ENCODE measurements at places on chromosomes 6 and 20. TPM values are rescaled to one million over a fixed set of nuclear protein-coding genes. Genes with fewer than 3 reads are reported as not detected.
A peak's percentile ranks its signal among the peaks of the same experiment; 100 is the strongest.

The VSX1 gene
- 0.41 TPM for total RNA-seq

The MAS1 gene
- total RNA-seq: not detected

GRCh38 chr20:16279320-16279719 lies 293.9 kb downstream of the KIF16B start:
- no peak for DNase-seq

DNA sequence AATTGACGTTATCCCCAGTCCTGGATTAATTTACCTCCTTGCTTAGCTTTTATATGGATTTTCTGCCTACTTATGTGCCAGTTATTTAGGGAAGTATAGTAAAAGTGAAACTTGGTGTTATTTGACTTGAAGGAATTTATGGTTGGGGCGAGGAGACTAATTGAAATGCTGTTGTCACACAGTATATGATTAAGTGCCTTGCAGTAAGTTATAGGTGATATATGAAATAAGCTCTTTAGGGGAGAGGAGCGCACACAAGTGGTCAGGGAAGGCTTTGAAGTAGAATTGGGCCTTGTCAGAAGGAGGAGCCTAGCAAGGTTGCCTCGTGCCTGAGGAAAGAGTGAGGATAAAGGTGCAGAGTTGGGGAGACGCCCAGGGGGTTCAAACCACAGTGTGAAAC lies 20.5 kb downstream of the NCOA7 start:
- no peak for DNase-seq

GRCh38 chr6:118776607-118777549 lies 117.1 kb upstream of the ASF1A start:
- DNase-seq: peak; percentile 66

DNA sequence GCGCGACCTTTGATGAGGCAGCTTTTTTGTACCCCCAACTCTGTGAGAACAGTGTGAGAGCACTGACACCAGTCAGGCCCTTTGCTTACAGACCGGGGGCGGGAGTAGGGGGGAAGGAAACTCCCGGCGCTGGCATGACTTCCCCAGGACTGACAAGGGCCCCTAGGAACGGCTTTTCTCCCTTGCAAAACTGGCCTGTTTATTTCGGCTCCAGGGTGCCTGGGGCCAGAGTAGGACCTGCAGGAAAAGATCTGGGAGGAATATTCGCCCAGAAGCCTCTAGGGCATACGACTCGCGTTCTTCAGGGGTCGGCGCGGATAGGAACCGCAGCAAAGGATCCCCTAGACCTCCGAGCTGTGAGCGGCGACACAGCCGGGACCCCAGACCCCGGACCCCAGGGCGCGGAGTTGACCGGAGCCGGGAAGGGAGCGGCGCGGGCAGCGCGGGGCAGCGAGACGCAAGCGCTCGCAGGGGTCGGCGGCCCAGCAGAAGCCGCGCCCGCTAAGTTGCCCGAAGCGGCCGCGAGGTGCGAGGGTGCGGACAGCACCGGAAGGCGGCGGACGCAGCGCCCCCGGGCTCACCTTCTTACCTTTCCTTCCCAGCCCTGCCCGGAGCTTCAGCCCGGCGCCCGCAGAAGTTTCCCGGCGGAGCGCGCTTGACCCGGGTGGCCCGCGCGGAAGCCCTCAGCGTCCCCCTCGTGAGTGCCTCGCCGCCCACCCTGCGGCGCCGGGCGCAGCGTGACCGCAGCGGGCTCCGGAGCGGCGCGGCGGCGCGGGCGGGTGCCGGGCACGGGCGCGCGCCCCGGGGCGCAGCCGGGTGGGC lies at the start of gene POPDC3:
POPDC3 (minus strand) TSS at position 771 of the 822 bp plus-strand sequence. CDS start 18,105 bp downstream, outside the sequence.
- peak; percentile 52 for DNase-seq

- no peak for DNase-seq
Observed at GRCh38 chr20:5835321-5835821, 85.2 kb downstream of the SHLD1 start.

DNA sequence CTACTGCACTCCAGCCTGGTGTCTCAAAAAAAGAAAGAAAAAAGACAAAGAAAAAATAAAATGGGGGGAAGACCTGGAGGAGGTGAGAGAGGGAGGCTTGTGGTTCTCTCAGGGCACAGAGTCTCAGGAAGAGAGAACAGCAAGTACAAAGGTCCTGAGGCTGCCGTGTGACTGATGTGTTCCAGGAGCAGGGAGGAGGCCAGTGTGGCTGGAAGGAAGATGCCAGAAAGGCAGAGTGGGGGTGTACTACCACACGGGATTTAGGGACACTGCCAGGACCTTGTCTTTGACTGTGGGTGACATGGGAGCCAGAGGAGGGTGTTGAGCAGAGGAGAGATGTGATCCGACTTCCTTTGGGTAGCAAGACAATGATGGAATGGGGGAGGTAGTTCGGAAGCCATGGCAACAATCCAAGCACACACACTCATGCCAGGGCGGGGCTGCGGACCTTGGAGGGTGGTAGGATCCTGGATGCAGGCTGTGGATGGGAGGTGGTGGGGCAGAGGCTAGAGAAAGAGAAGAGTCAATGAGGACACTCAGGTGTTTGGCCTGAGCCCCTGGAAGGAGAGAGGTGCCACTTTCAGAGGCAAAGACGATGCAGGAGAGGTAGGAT lies 136.4 kb upstream of the PTPN1 start:
- DNase-seq: no peak

DNA sequence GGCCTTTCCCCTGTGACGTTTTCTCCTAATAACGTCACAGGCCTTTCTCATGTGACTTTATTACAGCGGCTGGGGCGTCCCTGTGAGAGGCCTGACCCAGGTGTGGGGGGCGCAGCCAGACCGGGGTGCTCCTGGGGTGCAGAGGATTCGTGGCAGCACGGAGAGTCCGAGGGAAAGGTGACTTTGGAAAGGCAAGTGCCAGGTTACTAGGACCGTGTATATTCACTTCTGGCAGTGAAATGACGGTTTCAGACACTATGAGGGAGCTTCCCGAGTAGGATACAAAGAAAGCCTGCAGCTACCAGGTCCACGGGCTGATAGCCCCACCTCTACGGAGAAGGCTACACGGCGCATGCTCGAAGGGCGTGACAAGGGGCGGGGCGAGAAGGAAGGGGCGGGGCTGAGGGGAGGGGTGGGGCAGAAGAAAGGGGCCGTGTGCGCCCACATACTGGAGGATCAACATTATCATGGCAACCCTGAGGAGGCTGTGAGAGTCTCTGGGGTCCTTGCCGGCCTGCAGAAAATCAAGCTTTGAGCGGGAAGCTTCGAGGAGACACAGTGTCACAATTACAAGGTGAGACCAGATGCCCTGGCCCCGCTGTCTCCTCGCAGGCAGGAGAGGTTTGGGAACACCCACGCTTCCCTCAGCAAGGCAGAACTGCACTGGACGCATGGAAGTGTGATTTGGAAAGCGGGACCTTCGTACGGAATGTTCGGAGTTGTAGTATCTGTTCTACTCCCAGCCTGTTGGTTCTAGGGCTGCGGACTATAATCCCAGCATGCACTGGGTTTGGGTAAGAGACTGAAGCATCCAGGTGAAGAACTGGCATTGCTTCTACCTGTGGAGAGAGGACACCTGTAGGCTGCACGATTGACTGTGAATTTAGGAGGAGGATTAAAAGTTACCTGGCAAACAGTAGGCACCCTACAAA lies 54.4 kb upstream of the ZNF337 start:
- peak; percentile 66 for DNase-seq

The SERAC1 gene
- total RNA-seq: 6.7 TPM

DNA sequence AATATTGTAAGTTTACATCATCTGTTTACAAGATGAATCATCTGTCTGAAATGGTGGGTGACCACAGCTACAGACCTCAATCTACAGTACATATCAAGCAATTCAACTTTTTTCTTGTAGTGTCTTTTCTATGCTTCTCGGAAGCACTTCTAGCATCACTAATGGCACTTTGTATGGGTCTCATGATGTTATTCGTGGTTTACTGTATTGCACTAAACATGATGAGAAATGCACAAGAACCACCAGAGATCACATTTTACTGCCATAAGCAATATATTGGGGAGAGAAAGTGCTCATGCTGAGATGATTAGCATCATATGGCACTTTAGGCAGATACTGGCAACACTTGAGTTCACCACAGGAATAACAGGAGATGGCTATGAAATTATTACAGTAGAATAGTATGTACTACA lies 15.4 kb upstream of the BTBD3 start:
- no peak for DNase-seq

DNA sequence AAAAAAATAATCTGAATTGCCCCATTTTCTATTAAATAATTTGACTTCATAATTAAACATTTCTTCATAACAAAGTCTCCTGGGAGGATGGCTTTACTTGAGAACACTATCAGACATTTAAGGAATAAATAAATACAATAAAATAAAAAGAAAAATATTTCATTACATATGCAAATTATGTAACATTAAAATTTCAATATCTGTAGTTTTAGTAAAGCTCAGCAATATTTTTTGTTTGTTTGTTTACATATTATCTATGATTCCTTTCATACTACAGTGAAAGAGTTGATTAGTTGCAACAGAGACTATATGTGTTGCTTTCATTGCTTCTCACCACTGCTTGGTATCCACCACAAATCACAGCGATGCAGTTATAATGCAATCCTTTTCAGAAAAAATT lies 474.9 kb upstream of the GJE1 start:
- DNase-seq: no peak

Data from kidney (tissue), 22 donors.